ENCODE measurements at places on chromosomes 2 and 18.
A peak's percentile ranks its signal among the peaks of the same experiment; 100 is the strongest.

GRCh38 chr2:96501471-96501874, 3.7 kb downstream of the NEURL3 start:
- no peak for DNase-seq

GRCh38 chr2:50066873-50067272, 912.6 kb upstream of the FSHR start:
- DNase-seq: no peak

- DNase-seq: no peak
These were observed 247.9 kb upstream of the POU3F3 start for GRCh38 chr2:104606056-104606455.

- DNase-seq: peak; percentile 89
These were observed 1.7 kb upstream of the PER2 start for GRCh38 chr2:238290091-238290509.

GRCh38 chr2:129347486-129348217, 631.8 kb upstream of the RAB6C start:
- DNase-seq: no peak

DNA sequence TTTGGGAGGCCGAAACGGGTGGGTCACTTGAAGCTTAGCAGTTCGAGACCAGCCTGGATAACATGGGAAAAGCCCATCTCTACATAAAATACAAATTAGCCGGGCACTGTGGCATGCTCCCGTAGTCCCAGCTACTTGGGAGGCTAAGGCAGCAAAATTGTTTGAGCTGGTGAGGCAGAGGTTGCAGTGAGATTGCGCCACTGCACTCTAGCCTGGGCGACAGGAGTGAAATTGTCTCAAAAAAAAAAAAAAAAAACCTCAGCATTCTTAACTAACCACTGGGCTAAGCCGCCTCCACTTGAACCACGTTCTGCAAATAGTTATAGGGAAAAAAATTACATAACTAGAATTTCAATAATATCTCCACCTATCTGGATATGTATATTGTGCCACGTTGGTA, 2.3 kb downstream of the FOXI3 start:
- no peak for DNase-seq

- DNase-seq: no peak
These were observed 137.7 kb upstream of the PKDCC start for GRCh38 chr2:41910126-41910525.

DNA sequence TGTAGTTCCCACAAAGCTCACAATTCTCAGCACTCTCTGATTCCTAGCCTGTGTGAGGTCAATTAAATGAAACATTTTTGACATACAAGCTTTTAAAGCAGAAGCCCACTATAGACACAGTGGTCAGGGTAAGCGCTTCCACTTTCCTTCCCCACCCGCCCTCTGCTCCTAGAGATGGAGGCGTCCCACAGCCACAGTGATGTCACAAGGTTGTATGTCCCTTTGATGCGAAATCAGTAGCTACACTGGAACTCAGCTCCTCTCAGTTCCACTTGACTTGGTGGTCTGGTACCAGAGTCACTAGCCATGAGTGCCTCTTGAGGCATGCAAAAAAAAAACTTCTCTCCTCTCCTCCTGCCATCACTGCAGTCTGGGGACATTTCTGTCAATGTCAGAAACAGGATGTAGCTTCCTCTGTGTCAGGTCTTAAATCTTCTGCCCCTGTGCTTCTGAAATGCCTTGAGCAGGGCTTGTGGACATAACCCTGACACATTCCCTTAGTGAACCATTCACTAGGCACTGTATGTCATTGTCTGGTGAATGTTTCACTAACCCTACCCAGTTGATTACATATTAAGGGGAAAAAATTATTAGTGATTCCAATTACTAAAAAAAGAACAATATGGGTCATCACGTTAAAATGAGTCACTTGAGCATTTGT, 7.8 kb downstream of the SULT1C4 start:
- DNase-seq: peak; percentile 60

DNA sequence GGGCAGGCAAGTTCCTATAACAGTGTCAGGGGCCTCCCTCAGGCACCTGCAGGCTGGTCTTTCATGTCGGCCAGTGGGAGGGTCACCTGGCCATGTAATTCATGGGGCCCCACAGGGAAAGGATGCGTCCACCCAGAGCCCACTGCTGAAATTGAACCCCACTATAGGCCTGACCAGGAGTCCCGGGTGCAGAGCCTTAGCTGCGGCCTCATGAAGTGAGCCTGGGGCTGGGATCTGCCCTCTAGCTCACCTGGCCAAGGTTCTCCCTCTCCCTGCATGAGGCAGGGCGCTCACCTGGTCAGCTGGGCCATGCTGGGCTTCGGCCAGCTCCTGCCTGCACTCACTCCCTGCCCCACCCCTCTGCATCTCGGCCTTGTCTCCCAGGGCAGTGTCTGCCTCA, 41.1 kb downstream of the C1QL2 start:
- no peak for DNase-seq

DNA sequence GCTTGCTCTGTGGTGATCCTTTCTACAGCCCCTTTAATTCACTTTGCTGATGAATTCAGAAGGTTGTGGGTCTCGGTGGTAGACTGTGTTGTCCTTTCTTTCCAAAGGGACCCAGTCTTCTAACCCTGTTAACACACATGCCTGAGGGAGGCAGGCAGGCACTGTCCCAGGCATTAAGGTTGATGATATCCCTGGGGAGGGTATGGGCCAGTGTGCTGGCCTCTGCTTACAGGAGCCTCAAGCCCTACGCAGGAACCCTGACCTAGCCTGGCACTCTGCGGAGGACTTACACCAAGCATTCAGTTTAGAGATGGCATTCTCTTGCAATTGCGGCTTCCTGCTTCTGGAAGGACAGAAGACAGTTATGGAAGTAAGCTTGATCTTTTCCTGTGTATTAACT, 102.5 kb downstream of the PKP4 start:
- no peak for DNase-seq

All from HT-29 (cell line).